ENCODE measurements at places on chromosomes 12 and 14. TPM values are rescaled to one million over a fixed set of nuclear protein-coding genes. Genes with fewer than 3 reads are reported as not detected.

Gene ANKRD52
- 14.1 TPM for total RNA-seq

Gene MAP3K9
- 7.0 TPM for total RNA-seq

Gene ETFBKMT
- total RNA-seq: 1.7 TPM

Gene KRT71
- total RNA-seq: not detected

Gene NFYB
- total RNA-seq: 22.2 TPM

GRCh38 chr14:90179357-90179756, 77.0 kb upstream of the PSMC1 start:
- no peak for DNase-seq
- no peaks in the 10 kb centered on the region for H3K27me3 ChIP-seq
- H3K27ac ChIP-seq: no peak overlapping the region
- H3K4me1 ChIP-seq: no peaks in the 10 kb centered on the region
- no peaks in the 10 kb centered on the region for H3K36me3 ChIP-seq

DNA sequence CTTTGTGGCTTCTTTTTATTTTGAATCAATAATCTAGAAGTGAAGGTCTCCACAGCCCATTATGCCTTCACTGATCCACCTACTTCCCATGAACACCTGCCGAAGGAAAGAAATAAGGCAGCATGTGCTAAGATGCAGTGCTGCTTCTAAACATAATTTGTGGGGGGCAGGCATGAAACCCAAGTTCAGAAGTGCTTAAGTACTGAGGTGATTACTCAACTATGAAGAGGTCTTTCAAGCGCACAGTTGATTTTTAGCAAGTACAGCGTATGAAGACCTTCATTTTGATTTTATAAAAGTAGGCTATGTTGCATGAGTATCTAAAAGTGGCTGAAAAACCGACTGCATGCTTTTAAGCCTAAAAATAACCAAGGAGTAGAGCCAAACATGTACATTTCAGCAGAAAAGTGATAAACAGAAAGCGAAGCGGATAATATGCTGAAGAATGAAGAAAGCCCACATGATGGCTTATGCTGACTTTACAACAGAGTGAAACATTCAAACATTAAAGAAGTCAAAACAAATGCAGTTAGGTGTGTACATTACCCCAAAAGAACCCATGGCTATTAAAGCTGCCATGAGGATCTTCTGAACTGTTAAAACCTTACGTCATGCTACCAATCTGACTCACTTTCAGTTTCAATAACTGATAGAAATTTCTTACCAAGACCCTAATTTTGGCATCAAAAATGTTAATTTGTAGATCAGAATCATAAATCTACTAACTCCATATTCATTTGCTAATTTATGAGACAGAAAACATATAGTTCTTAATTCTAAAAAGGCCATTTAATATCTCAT, 29.3 kb downstream of the KICS2 start:
- H3K27ac ChIP-seq: no peak overlapping the region
- H3K27me3 ChIP-seq: no peaks in the 10 kb centered on the region
- H3K4me3 ChIP-seq: no peak overlapping the region
- H3K4me1 ChIP-seq: no peaks in the 10 kb centered on the region
- no peak for DNase-seq

DNA sequence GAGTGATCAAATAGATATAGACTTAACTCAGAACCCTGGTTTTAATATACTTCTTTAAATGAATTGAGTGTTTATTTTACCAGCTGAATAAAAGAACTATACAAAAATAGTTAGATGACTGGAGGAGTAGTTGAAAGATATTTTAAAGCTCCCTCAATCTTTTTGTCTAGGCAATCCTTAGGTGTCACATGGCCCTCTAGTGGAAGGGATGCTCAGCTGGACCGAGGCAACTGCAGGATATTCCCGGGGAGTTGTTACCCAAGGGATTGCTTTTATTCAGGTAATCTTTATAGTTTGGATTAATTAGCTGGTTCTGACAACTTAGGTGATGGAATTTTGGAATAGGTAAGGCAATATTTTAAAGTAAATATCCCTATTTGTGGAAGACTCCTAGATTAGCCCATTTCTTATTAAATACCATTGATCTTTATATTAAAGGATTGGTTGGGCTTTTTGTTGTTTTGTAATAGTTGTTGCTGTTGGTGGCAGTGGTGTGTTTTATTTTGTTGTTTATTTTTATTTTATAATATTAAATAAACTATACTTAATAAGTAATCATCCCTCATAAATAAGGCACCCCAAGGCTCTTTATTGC, 57.1 kb downstream of the ZDHHC17 start:
- peaks cover 43% of the 10 kb centered on the region for H3K36me3 ChIP-seq
- H3K4me1 ChIP-seq: no peaks in the 10 kb centered on the region
- no peak for DNase-seq
- H3K27ac ChIP-seq: no peak overlapping the region
- no peaks in the 10 kb centered on the region for H3K27me3 ChIP-seq

- no peaks in the 10 kb centered on the region for H3K4me1 ChIP-seq
- H3K4me3 ChIP-seq: no peak overlapping the region
- no peak for DNase-seq
- H3K27me3 ChIP-seq: no peaks in the 10 kb centered on the region
- no peak overlapping the region for H3K27ac ChIP-seq
These were observed 208.4 kb downstream of the C12orf75 start for GRCh38 chr12:105538880-105539279.

DNA sequence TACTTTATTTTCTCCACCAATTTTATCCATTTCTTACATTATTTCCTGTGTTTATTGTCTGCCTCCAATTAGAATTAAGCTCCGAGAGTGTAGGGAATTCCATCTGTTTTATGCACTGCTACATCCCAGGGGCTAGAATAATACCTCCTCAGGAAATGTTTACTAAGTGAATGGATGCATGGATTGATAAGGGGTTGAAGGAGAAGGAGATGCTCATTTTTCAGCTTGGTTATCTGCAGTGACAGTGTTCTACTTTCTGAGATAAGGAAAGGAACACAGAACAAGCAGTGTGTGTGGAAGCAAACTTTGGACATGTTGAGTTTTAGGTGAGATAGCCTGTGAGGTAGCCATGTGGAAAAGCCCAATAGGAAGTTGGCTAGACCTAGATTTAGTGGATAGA, 164.6 kb upstream of the HMGA2 start:
- no peak for DNase-seq
- no peaks in the 10 kb centered on the region for H3K4me1 ChIP-seq
- H3K27ac ChIP-seq: no peak overlapping the region
- H3K27me3 ChIP-seq: no peaks in the 10 kb centered on the region
- no peak overlapping the region for H3K4me3 ChIP-seq

- H3K27ac ChIP-seq: no peak overlapping the region
- H3K4me3 ChIP-seq: no peak overlapping the region
- no peak for DNase-seq
- no peaks in the 10 kb centered on the region for H3K27me3 ChIP-seq
- H3K36me3 ChIP-seq: no peaks in the 10 kb centered on the region
- H3K4me1 ChIP-seq: peaks cover 18% of the 10 kb centered on the region
These were observed 4.2 kb downstream of the TDP1 start for GRCh38 chr14:89959853-89960445.

DNA sequence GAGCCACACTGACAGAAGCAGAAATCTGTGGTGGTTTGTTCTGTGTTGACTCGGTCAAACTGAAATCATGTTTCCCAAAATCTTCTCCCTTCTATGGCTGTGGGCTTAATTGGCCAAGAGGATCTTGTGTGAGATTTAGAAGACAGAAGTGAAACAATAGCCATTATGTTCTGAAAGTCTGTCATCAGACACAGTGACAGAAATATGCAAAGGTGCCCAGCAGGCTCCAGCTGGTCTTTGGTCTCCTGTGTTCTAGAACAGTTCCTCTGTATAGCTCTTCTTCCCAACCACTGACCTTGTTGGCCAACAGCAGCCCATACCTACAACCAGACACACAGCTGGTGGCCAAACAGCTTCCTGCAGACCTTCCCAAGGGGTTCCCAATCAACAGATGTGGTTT, 25.0 kb upstream of the COCH start:
- no peaks in the 10 kb centered on the region for H3K27me3 ChIP-seq
- H3K4me1 ChIP-seq: no peaks in the 10 kb centered on the region
- no peak overlapping the region for H3K27ac ChIP-seq
- no peaks in the 10 kb centered on the region for H3K36me3 ChIP-seq

DNA sequence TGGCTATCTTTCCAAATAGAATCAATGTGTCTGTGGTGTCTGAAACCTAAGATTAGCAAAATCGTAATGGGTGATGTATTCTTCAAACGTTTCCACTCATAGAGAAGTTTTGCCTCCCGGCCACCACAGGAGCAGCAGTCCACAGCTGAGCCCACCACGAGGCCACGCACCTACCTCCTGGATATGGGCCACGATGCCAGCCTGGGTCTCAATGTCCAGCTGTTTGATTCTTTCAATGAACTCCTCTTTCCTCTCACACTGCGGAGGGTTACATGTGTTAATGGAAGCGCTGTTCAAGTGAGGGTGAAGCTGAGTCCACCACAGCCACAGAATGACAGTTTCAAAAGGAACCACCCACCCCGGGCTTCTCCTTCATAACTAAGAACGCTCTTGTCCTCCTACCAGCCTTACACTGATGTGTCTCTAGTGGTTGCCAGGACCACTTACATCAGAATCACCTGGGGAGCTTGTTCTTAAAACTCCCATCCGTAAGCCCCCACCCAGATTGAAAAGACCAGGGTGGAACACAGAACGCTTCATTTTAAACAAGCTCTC, 75.3 kb downstream of the CCDC88C start:
- peaks cover 12% of the 10 kb centered on the region for H3K4me1 ChIP-seq
- no peak overlapping the region for H3K4me3 ChIP-seq
- H3K27ac ChIP-seq: no peak overlapping the region
- peaks cover 9% of the 10 kb centered on the region for H3K36me3 ChIP-seq

- no peaks in the 10 kb centered on the region for H3K36me3 ChIP-seq
- no peak overlapping the region for H3K4me3 ChIP-seq
- no peak overlapping the region for H3K27ac ChIP-seq
- H3K4me1 ChIP-seq: no peaks in the 10 kb centered on the region
These were observed 140.0 kb upstream of the LHX5 start for GRCh38 chr12:113611652-113612051.

- peaks cover 14% of the 10 kb centered on the region for H3K27me3 ChIP-seq
- no peak overlapping the region for H3K27ac ChIP-seq
- H3K36me3 ChIP-seq: no peaks in the 10 kb centered on the region
These were observed 8.5 kb downstream of the LRTM2 start for GRCh38 chr12:1828856-1829255.

Data from stomach (tissue), 19 donors.